Naive thymus-derived CD4-positive, alpha-beta T cell (primary cell): ENCODE measurements at places on chromosomes 3 and 15. TPM values are rescaled to one million over a fixed set of nuclear protein-coding genes. Genes with fewer than 3 reads are reported as not detected.

Gene SLC22A14
- not detected for total RNA-seq

Gene PPM1L
- total RNA-seq, result 6.2 TPM

Gene GOLGA8S
- 0.84 TPM for total RNA-seq

- H3K27me3 ChIP-seq, result no peaks in the 10 kb centered on the region
- no peaks in the 10 kb centered on the region for H3K36me3 ChIP-seq
- no peak overlapping the region for H3K4me3 ChIP-seq
Measured at GRCh38 chr3:31285833-31286486, 246.8 kb upstream of the STT3B start.
